ENCODE measurements at places on chromosomes 5 and 9.

DNA sequence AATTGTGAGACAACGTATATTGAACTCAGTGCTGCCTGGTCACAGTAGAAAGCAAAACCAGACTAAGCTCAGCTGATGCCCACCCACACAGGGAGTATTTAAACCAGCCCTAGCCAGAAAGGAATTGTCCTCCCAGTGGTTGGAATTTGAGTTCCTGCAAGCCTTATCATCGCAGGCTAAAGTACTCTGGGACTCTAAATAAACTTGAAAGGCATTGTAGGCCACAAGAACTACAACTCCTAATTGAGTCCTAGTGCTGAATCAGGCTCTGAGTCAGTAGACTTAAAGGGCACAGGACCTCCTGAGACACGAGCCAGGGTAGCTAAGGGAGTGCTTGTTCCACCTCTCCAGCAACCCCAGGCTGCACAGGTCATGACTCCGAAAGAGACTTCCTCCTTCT is 171.4 kb downstream of the MCTP1 start:
- no peak for DNase-seq

DNA sequence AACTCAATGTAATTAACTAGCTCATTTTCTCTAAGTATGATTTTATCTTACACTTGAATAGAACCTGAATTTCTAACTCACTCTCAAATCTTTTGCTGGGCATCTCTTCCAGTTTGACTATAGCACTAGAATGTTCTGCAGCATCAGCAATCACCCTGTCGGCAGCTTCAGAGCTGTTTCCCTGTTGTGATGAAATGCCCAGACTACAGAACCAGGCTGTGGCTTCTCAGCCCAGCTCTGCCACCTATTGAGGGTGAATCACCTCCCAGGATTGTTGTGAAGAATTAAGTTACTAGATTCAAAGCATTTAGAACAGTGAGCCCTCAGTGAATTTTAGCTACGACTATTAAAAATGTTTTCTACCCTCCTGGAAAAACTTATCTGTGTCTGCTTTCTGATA is 90.4 kb upstream of the ANKRD55 start:
- DNase-seq: no peak

GRCh38 chr5:4758550-4758949 is 381.6 kb upstream of the ADAMTS16 start:
- no peak for DNase-seq

DNA sequence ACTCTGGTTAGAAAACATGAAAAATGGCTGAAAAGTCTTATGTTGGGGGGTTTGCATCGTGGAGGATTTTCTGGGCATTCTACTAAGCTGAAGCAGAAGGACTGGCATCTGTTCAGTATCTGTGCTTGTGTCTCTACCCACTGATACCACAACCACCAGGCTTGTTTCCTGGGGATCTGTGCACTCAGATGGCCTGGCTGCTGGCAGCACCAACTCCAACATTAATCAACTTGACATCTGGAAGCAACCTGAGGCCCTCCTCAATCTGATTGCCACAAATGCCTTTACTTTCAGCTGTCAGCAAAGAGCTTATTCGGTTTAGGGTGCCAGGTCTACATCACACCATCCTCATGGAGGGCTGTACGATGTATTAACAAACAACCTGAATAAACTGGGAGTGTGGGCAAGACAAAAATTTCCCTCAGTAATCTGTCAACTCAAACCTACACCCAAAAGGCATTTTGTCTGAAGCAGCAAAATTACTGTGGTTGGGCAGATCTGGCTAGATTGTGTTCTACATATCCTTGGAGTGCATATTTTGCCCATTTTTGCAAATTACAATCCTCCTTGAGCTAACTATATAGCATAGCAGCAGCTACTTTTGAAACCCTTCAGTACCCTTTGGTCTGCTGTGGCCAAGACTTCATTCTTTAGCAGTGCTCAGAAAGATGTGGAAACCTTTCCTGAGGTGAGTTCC is 74.6 kb downstream of the FOXD1 start:
- DNase-seq: no peak
